ENCODE measurements at places on chromosomes 4 and X. TPM values are rescaled to one million over a fixed set of nuclear protein-coding genes. Genes with fewer than 3 reads are reported as not detected.
A peak's percentile ranks its signal among the peaks of the same experiment; 100 is the strongest.

GRCh38 chrX:150200820-150201287, 162.3 kb upstream of the MAMLD1 start:
- H3K27me3 ChIP-seq = no peaks in the 10 kb centered on the region
- H3K36me3 ChIP-seq = no peaks in the 10 kb centered on the region
- DNase-seq = peak; percentile 97
- H3K4me1 ChIP-seq = peaks cover 11% of the 10 kb centered on the region
- H3K4me3 ChIP-seq = no peak overlapping the region
- peak overlapping the region; percentile 53 for H3K27ac ChIP-seq

DNA sequence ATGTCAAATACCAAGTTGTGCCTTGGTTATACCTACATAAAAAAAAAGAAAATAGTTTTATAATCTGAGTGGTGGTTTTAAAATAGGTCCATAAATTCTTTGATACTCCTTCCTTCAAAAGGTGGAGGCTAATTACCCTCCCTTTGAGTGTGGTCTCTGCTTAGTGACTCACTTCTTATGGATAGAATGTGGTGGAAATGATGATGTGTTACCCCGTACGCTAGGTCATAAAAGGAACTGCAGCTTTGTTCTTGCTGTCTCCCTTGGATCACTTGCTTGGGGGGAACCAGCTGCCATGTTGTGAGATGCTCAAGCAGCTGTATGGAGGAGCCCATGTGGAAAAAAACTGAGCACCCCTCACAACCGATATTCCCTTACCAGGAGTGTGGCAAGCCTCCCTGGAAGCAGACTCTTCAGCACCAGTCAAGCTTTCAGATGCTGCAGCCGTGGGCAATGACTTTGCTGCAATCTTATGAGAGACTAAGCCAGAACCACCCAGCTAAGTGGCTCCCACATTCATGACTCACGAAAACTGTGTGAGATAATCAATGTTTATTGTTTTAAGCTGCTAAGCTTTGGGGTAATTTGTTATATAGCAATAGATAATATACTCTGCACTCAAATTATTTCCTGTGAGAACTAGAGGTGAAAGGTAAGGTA, 195.0 kb upstream of the GATB start:
- H3K36me3 ChIP-seq = no peaks in the 10 kb centered on the region
- H3K27me3 ChIP-seq = no peaks in the 10 kb centered on the region
- H3K4me3 ChIP-seq = peak overlapping the region; percentile 23
- peak; percentile 67 for DNase-seq
- no peak overlapping the region for H3K27ac ChIP-seq

DNA sequence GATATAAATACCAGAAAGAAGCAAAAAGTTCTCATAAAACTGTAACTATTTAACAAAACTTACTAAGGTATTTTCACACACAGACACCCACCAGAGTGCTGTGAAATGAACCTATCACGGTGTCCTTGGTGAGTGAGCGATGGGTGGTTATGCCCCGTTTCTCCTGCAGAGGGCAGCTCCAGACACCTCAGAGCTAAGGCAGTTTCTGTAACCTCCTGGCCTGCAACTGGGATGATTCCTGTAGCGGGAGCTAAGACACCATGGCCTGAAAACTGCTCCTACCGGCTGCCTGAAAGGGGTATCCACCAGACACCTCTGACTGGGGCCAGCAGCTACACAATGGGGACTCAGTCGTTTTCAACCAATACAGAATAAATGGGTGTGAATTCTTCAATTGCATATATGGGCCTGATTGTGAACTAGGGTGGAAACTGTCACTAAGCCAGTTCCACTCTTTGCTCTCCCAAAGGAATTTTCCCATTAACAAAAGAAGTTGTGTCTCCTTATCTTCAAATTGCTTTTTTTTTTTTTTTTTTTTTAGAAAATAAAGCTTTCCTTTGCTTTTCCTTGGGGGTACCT, 2375.8 kb upstream of the TENM3 start:
- H3K27me3 ChIP-seq = no peaks in the 10 kb centered on the region
- no peak overlapping the region for H3K27ac ChIP-seq
- no peaks in the 10 kb centered on the region for H3K36me3 ChIP-seq
- H3K4me1 ChIP-seq = no peaks in the 10 kb centered on the region

DNA sequence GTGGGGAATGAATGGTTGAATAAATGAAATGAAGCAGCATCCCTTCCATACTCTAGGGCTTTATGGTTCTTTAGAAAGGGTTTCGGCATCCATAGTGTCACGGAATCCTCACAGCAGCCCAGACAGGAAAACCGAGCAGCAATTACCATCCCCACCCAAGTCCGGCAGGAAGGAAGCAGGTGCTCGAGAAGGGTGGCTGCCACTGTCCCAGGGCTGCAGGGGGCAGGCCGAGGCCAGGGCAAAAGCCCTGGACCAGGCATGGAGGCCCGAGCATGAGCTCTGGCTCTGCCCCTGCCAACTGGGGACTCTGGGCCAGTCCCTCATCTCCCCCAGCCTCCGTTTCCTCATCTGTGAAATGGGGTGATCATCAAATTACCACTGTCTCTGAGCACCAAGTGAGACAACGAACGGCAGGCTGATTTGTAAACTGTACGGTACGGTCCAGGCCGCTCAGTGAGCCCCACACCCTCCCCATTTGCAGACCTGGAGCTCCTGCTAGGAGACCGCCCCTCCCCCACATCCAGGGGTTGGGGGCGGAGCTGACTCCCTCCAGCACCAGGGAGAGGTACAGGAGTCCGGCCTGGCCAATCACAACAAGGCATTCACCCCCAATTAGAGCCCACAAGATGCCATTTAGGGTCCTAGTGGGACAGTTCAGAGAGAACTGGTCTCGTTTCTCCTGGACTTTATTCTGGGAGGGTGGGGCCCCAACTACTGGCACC, 100.4 kb downstream of the WFS1 start:
- no peaks in the 10 kb centered on the region for H3K4me1 ChIP-seq
- no peak overlapping the region for H3K27ac ChIP-seq
- H3K36me3 ChIP-seq = no peaks in the 10 kb centered on the region
- H3K4me3 ChIP-seq = no peak overlapping the region
- peaks cover 10% of the 10 kb centered on the region for H3K27me3 ChIP-seq

DNA sequence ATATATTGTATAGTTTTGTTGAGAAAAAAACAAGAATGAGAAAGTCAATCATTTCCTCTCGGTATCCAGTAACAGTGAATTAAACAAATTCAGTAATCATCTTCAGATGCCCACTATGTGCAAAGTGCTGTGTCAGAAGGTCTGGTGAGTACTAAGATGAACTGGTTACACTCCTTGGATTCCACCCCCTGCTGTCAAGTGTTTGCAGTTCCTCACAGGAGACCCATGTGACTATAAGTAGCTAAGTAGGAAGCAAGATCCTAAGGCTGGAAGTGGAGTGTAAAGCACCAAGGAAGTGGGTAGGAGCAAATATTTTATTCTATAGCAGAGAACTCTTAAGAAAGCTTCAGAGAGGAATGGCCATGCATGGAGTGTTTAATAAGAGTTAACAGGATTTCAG, 73.6 kb downstream of the SNX25 start:
- H3K27me3 ChIP-seq = no peaks in the 10 kb centered on the region
- no peak overlapping the region for H3K27ac ChIP-seq
- no peak overlapping the region for H3K4me3 ChIP-seq
- no peaks in the 10 kb centered on the region for H3K36me3 ChIP-seq
- H3K4me1 ChIP-seq = peaks cover 16% of the 10 kb centered on the region

- H3K27ac ChIP-seq = no peak overlapping the region
- no peaks in the 10 kb centered on the region for H3K4me1 ChIP-seq
- H3K4me3 ChIP-seq = no peak overlapping the region
- DNase-seq = no peak
- H3K27me3 ChIP-seq = no peaks in the 10 kb centered on the region
Measured at GRCh38 chr4:184907216-184907615, 81.4 kb upstream of the ACSL1 start.

- no peak for DNase-seq
- H3K4me3 ChIP-seq = no peak overlapping the region
- no peaks in the 10 kb centered on the region for H3K27me3 ChIP-seq
Measured at GRCh38 chrX:24513416-24513815, 48.3 kb downstream of the PDK3 start.

DNA sequence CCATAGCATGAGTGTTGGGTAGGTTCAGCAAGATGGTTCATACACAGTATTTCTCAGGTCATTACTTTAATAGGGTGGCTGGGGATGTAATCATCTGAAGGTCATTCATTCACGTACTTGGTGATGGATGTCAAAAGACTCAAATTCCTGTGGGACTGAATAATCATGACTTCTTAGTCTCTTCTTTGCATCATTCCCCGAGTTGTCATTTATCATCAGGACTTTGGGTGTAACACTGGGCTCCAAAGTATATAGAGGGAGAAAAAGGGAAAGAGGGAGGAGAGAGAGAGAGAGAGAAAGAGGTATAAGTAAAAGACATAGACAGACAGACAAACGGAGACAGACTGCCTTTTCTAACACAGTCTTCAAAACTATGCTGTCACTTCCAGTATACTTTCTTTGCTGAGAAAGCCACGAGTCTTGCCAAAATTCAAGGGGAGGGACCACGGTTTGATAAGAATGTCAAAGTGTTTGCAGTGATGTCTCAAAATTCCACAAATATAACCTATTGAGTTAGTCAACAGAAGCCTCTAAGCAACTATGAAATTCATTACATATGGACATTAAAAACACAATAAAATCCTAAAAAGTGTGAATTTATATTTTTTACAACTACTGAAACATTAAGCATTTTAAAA, 55.9 kb downstream of the UGT2A3 start:
- no peaks in the 10 kb centered on the region for H3K4me1 ChIP-seq
- H3K27ac ChIP-seq = no peak overlapping the region
- H3K36me3 ChIP-seq = no peaks in the 10 kb centered on the region
- no peaks in the 10 kb centered on the region for H3K27me3 ChIP-seq

GRCh38 chr4:47830265-47831025, 7.4 kb downstream of the CORIN start:
- H3K27ac ChIP-seq = no peak overlapping the region
- H3K4me3 ChIP-seq = no peak overlapping the region
- no peaks in the 10 kb centered on the region for H3K36me3 ChIP-seq
- H3K4me1 ChIP-seq = peaks cover 3% of the 10 kb centered on the region
- DNase-seq = no peak
- H3K27me3 ChIP-seq = no peaks in the 10 kb centered on the region

DNA sequence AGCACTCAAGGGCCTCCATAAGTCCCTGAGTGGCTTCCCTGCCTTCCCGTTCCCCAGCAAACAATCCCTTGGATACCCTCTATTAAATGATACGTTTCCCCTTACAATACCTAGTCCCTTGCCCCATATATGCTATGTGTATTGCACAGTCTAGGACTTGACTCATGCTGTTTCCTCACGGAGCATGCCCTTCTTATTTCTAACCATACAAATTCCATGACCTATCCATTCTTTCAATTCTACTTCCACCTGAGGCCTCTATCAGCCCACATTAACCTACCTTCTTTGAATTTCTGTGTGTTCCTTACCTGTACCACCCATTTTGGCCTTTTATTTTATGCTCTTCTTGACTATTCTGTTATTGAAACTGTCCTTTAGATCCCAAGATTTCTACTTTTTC, 2.9 kb upstream of the PGRMC2 start:
- H3K4me1 ChIP-seq = peaks cover 4% of the 10 kb centered on the region
- H3K27ac ChIP-seq = no peak overlapping the region
- no peaks in the 10 kb centered on the region for H3K36me3 ChIP-seq
- H3K4me3 ChIP-seq = no peak overlapping the region

DNA sequence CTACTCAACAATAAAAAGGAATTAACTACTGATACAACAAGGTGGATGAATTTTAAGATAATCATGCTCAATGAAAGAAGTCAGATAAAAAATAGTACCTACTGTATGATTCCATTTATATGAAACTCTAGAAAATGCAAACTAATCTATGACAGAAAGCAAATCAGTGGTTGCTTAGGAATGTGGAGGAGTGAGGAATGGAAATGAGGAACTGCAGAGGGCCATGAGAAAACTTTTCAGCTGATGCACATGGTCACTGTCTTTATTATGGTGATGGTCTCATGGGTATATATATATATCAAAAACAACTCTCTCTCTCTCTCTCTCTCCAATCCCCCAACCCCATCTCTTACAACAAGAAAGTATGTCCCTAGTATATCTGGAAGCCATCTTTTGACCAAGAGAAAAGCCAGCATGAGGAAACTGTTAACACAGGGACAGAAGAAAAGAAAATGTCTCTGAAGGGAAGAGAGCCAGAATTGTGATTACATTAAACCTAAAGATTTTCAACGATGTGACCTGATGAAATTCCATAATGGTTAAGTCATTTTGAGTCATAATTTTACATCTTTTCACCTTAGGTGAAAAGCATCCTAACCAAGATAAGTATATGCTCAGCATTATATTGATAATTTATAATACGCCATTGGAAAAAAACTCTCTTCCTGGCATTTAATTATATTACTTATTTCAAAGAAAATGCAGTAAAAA, 8.5 kb upstream of the NFKB1 start:
- no peaks in the 10 kb centered on the region for H3K36me3 ChIP-seq
- no peaks in the 10 kb centered on the region for H3K4me1 ChIP-seq
- H3K27ac ChIP-seq = no peak overlapping the region
- no peak overlapping the region for H3K4me3 ChIP-seq
- no peak for DNase-seq
- H3K27me3 ChIP-seq = no peaks in the 10 kb centered on the region

DNA sequence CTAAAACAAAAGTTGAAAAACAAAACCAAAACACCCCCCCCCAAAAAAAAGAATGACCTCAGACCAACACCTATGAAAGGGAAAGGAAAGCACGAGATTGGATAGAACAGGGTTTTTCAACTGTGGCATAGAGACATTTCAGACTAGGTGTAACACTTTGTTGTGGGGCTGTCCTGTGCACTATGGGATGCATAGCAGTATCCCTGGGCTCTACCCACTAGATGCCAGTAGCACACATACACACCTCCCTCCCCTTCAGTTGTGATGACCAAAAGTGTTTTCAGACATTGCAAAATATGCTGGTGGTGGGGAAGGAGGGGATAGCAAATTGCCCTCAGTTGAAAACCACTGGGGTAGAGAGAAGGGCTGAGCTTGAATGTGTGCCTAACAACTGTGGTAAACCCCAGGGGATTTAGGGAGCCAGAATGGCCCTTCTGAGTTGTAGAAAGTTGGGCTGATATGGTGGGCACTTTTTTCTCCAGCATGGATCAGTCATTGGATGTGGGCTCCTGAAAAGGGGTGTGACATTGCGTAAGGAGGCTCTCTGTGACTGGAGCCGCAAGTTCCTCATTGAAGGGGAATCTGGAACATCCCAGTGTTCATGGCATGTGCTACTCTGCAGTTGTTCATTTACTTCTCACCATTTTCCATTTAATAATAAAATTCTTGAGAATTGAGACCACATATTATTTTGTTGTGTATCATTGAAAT, 8.8 kb upstream of the GEMIN8 start:
- no peaks in the 10 kb centered on the region for H3K36me3 ChIP-seq
- no peaks in the 10 kb centered on the region for H3K4me1 ChIP-seq
- no peak overlapping the region for H3K4me3 ChIP-seq
- H3K27ac ChIP-seq = no peak overlapping the region
- no peaks in the 10 kb centered on the region for H3K27me3 ChIP-seq

GRCh38 chr4:102531462-102531861, 30.3 kb downstream of the NFKB1 start:
- peaks cover 3% of the 10 kb centered on the region for H3K36me3 ChIP-seq
- H3K27ac ChIP-seq = no peak overlapping the region
- DNase-seq = peak; percentile 53
- H3K27me3 ChIP-seq = no peaks in the 10 kb centered on the region
- peaks cover 22% of the 10 kb centered on the region for H3K4me1 ChIP-seq

- H3K27me3 ChIP-seq = no peaks in the 10 kb centered on the region
- peak overlapping the region; percentile 9 for H3K4me3 ChIP-seq
- H3K36me3 ChIP-seq = no peaks in the 10 kb centered on the region
- peaks cover 75% of the 10 kb centered on the region for H3K4me1 ChIP-seq
- H3K27ac ChIP-seq = peak overlapping the region; percentile 94
Measured at GRCh38 chr4:156948738-156949137, 22.9 kb downstream of the PDGFC start.

FAM156A gene
- total RNA-seq = 24.1 TPM

SLC4A4 gene
- total RNA-seq = 3.7 TPM

CLCN4 gene
- 7.2 TPM for total RNA-seq

CPE gene
- total RNA-seq = 385 TPM

GCNA gene
- total RNA-seq = 2.2 TPM

NUDT6 gene
- 4.0 TPM for total RNA-seq

CACNA1F gene
- total RNA-seq = not detected

THOC2 gene
- total RNA-seq = 68.6 TPM

RENBP gene
- 1.7 TPM for total RNA-seq
